ENCODE measurements at places on chromosomes 3 and 15.

DNA sequence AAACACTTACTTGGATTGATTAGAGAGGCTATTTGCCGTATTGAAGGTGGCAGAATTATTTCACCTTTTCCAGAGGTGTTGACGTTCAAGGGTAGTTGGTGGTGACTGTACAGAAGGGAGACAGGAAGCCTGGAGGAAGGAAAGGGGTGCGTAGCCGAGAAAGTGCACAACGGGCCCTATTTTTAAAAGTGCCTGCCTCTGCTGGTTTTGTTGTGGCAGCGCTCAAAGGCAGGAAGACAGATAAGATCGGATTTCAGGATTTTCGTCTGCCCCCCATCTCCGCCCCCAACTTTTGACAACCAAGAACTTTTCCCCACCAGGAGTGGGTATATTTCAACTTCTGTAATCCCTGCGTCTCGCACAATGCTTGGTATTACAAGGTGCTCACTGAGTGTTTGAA is 38.5 kb downstream of the SMAD3 start:
- no peak for DNase-seq

DNA sequence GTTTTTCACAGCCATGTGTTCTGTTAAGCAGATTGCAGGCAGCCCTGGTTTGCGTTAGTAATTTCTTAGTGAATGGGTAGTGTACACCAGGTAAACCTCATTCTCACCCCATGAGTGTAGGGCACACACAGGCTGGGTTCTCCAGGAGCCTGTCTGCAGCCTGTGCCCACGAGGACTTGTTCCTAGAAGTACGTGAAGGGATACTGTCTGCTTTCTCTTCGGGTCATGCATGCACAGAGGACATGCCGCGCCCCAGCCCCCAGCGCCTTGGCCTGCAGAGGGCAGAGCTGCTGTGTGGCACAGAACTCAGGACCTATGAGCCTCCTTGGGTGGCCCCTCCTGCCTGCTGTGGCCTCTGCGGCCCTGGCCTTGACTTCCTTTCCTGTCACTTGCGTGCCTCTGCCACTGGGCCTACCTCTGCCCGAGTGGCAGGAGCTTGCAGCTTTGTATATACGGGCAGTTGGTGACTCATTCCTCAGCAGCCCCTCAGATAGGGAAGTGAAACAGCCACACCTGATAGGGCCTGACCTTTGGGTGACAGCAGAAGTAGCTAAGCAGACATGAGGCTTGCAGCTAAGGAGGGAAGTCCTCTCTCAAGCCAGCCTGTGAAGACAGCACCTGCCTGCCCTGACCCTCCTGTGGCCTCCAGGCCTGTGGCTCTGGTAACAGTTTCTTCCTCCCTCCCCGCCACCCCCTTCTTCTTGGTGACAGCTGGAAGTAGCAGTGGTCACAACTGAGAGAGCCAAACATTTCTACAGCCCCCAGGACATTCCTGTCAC is 19.5 kb downstream of the PPCDC start:
- peak; percentile 94 for DNase-seq

- no peak for DNase-seq
Measured at GRCh38 chr3:113712129-113712528, 15.7 kb upstream of the USF3 start.

GRCh38 chr15:38687775-38688495 is 123.3 kb upstream of the RASGRP1 start:
- no peak for DNase-seq

DNA sequence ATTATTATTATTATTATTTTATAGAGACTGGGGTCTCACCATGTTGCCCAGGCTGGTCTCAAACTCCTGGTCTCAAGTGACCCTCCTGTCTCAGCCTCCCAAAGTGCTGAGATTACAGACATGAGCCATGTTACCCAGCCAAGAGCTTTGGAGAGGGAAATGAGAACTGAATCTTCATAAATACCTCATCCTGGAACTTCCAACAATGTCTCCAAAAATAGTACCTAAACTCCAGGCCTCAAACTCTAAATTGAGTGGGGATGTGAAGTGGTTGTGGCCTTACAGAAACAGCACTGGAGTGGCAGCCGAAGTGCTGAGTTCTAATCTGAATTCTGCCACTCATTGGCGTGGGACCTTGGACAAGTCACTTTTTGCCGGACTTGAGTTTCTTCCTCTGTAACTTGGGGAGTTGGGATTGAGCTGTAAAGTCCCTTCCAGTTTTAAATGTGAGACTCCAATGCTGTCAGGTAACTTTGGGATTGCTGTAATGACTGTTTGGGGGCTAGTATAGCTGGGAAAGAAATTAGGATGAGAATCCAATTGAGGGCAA is 10.0 kb upstream of the SRP14 start:
- DNase-seq: no peak

- DNase-seq: no peak
Measured at GRCh38 chr3:32969656-32970055, 18.2 kb downstream of the CCR4 start.

DNA sequence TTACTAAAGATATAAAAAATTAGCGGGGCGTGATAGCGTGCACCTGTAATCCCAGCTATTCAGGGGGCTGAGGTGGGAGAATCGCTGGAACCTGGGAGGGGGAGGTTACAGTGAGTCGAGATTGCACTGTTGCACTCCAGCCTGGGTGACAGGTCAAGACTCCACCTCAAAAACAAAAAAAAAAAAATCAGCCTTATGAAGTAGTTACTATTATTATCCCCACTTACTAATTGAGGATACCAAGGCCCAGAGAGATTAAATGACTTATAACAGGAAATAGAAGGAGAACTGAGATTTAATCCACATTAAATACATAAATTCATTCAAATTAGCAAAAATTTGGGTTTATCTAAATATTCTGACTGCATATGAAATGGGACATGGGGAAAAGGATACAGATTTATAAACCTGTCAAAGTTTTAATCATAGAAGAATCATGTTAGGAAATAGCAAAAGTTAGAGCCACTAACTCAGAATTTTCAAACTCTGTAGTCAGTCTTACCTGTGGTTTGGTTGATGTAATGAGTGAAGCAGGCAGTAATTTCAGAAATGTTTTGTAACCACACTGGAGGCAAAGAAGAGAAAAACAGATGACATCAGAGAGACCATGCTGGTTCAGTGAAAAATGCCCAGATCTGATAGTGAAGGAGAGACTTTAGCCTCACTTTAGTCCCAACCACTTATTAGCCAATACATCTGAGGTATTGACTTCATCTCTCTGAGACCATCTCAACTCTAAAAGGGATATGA is 25.0 kb upstream of the ACAP2 start:
- DNase-seq: no peak

DNA sequence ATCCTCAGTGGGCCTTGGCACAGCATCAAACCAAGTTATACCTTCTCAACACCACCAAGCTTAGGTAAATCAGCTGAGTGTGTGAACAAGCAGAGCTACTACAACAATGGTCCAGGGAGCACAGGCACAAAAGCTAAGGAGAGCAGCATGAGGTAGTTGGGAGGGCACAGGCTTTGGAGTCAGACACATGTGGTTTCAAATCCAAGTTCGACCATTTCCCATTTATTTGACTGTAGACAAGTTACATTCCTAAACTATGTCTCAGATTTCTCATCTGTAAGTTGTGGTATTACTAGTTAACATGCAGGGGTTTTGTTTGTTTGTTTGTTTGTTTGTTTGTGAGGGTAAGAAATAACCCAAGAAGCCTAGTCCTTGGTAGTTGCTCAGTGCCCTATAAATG is 46.9 kb downstream of the MLH1 start:
- no peak for DNase-seq

GRCh38 chr3:147380387-147380951 is 25.9 kb downstream of the ZIC4 start:
- DNase-seq: no peak
